T-helper 1 cell (primary cell): ENCODE measurements at places on chromosomes 6 and 20.

GRCh38 chr6:9825526-9825925, 589.3 kb downstream of the TFAP2A start:
- DNase-seq, result no peak

- DNase-seq, result no peak
These were observed 43.5 kb downstream of the KIF6 start for GRCh38 chr6:39681674-39682121.

DNA sequence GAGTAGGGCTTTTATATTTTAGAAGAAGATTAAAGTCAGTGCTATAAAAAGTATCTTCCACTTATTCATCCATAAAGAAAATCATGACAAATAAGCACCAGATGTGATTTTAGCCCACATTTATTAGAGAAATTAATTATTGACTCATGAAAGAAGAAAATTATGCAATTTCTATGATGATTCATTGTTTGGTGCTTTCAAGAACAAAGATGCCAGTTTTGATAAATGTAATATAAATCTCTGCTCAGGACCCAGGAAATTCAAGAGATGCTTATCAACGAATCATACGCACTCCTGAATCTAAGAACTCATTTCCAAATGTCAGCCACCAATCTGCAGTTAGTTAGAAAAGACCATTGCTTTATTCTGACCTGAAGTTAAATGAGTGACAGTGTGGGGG, 211.4 kb downstream of the ARHGAP18 start:
- no peak for DNase-seq

DNA sequence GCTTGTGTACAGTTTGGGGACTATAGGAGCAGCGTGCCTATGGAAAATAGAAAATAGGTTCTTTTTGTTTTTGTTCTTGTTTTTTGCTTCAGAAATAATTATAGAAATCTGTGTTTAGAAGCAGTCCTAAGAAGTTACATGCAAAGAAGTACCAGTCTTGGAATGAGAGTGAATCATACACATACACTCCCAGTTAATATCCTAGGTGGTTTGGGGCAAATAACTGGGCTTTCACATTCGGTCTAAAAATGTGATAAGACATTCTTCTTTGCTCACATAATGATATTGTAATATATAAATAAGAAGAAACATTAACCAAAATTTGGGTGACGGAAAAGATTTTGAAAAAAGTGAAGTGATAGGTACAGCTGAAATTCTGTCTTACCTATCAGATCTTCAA, 61.0 kb downstream of the ENPP1 start:
- no peak for DNase-seq

GRCh38 chr6:105781248-105781647, 304.9 kb upstream of the PRDM1 start:
- no peak for DNase-seq

- no peak for DNase-seq
These were observed 12.1 kb upstream of the TCF15 start for GRCh38 chr20:622161-622560.

DNA sequence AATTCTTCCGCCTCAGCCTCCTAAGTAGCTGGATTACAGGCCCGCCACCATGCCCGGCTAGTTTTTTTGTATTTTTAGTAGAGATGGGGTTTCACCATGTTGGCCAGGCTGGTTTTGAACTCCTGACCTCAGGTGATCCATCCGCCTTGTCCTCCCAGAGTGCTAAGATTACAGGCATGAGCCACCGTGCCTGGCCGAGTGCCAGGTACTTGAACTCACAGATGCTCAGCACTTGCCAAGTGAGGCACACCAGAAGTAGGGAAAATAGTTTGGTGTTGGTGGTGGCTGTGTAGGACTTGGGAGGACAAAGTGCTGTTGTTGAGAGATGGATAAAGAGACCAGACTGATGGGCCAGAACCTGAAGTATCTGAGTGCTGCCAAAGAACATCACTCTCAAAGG, 40.0 kb upstream of the MBOAT1 start:
- DNase-seq, result no peak

- DNase-seq, result no peak
These were observed 405.7 kb downstream of the RFPL4B start for GRCh38 chr6:112752791-112753190.

GRCh38 chr6:113219783-113220182, 637.4 kb upstream of the MARCKS start:
- DNase-seq, result no peak

DNA sequence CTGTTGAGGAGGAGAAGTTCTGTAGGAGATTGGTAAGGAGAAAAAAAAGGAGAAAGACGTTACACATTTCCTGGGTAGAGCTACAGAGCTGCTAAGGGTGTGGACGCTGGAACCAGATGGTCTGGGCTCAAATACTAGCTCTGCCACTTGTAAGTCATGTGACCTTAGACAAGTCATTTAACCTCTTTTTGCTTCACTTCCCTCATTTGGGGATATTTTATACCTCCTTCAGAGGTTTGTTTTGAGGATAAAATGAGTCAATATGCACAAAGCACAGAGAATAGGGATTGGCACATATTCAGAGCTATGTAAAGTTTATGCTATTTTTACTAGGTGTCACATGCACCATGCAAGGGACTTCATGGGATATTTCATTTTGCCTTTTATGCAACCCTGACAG, 708.8 kb downstream of the DHX35 start:
- DNase-seq, result no peak

DNA sequence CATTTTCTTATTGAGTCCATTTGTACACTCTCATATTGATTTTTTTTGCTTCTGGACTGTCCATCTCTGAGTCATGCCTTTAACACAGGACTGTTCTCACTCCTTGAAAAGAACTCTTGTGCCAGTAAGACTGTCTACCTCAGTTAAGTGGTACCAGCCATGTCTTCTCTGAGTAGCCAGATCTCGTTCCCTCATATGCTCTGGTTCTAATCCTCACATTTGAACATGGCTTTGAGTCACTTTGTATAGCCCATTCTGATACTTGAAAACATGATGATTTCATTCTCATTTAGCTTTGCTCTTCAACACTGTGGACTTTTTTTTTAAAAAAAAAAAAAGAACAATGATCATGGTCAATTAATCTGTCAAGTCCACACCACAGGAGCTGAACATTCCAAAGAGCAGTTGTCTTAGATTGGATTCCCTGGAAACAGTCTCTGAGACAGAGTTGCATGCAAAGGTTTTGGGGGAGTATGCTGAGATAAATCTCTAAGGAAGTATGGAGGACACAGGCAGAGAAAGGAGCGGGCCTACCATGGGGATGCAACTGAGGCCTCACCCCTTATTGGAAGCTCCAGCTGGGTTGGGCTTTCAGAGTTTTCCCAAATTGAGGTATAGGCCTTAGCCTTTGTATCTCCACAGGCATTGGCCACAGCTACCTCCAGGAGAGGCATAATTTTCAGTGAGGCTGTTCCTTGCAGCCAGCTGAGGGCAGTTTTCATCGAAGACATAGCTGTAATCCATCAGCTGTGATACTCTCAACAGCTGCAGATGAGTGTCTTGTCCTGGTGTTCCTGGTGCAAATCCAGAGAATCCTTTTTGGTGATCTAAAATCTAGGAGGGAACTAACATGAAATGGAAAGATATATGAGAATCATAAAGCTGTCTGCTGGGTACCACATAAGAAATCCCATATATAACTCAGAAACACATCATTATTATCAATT, 6.0 kb upstream of the PTCHD4 start:
- no peak for DNase-seq

DNA sequence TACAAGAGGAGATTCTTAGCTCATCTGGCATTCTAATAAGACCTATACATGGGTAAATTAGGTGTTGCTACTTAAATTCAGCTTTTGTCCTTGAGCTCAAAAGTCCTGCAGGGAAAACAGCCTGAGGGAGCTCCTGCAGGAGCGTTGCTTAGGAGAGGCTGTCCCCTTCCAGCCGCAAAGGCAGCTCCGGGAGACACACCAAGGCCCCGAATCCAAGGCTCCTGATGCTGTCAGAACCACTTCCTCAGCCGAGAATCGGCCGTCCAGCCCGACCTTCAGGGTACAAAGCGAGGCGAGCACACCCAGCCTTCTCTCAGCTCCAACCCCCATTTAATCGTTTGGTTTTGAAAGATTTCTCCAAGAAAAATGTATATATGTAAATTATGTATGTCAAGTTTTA, 87.0 kb downstream of the DACT2 start:
- DNase-seq, result no peak

DNA sequence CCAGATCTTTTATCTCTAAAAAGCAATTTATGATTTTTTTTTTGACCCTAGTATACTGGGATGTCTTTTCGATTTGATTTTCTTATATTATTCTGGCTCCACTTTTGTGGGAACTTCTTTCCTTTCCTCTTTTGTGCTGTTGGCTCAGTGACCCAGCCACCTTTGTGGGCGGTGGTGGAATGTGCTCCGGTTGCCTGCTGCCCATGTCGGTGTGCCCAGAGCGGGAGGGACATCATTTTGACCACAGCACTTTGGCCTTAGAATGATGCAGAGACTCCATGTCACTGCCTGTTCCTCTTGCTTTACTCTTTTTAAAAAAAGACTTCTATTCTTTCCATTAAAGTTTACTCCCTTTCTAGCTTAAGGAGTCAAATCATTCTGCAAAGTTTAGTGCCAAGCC, 198.0 kb downstream of the FARS2 start:
- no peak for DNase-seq

GRCh38 chr6:137976430-137976829, 109.4 kb downstream of the TNFAIP3 start:
- DNase-seq, result no peak

- DNase-seq, result no peak
These were observed 120.0 kb downstream of the FOXC1 start for GRCh38 chr6:1729750-1730140.

- peak; percentile 39 for DNase-seq
These were observed 51.9 kb upstream of the SLC22A16 start for GRCh38 chr6:110528101-110528929.

- DNase-seq, result no peak
These were observed 56.2 kb upstream of the TULP4 start for GRCh38 chr6:158255989-158256601.

DNA sequence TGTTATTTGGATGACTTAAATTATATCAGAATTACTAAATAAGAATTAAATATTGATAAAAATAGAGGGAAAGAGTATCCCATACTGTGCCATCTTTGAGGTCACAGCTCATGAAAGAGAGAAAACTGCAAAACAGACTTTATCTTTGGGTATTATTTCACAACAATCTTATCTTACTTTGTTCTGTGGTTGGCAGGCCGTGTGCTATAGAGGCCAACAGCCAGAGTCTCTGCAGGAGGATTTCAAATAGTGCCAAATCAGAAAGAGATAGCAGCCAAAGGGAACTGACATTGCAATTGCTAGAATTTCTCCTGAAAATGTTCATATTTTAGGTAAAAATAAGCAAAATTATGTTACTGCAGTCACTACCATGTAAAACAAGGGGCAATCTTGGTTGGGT, 354.2 kb downstream of the GRIK2 start:
- DNase-seq, result no peak

DNA sequence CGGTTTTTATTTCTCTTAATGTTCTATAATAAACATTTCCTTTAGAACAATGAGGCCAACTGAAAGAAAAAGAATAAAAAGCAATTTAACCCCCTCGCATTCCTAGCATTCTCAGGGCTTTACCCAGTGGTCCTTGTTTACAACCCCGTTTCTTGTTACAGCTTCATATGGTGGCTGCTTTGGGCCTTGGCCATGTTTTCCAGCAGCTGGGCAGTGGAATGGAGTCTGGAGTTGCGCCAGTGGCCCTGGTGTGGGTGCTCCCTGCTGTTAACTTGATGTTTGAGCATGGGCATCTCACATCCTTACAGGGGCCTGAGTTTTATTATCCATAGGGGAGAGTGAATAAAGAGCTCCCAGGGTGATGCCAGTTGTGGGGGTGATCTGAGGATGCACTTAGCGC, 18.8 kb downstream of the EFCAB8 start:
- DNase-seq, result no peak

DNA sequence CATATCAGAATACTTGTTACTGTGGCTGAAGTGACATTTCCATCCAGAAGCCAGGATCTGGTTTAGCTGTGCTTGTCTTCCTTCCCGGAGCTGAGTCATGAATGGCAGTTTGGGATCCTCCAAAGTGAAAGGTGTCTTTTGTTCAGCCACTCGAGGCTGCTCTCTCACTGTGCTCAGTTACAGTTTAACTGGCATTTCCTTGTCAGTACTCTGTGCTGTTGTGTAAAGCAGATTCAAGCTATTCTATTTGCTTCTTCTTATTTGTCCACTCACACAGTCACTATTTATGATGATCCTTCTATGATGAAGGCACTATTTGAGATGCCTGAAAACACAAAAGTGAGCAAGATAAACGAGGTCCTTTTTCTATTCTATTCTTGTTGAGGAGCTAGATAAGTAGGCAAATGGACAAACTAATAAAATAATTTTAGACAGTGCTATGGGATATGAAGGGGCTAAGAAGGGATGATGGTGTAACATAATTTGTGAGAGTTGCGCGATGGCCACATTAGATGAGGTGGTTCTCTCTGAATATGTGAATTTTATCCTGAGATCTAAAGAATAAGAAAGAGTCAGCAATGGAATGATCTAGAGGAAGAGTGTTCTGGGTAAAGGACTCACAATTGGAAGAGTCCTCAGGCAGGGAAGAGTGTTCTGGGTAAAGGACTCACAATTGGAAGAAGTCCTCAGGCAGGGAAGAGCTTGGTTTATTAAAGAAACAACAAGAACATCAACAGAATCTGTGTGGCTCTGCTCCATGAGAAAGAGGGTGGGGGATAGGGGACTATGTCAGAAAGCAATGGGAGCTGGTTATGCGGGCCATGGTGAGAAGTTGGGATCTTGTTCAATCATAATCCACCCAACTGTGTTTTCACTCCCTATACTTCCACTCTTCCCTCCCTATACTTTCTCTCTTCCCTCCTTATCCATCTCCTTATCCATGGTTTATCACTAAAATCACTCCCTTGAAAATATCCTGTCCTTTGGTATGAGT, 40.1 kb downstream of the CYP24A1 start:
- no peak for DNase-seq

- DNase-seq, result no peak
These were observed 136.0 kb upstream of the TOP1 start for GRCh38 chr20:40892642-40893041.

GRCh38 chr6:169891421-169891820, 140.0 kb downstream of the ERMARD start:
- DNase-seq, result no peak

GRCh38 chr20:61950641-61951071, 115.0 kb downstream of the TAF4 start:
- DNase-seq, result no peak
